ENCODE measurements at places on chromosomes 5 and 9.
A peak's percentile ranks its signal among the peaks of the same experiment; 100 is the strongest.

GRCh38 chr5:76337953-76338451 lies 65.1 kb upstream of the IQGAP2 start:
- DNase-seq = peak; percentile 43

DNA sequence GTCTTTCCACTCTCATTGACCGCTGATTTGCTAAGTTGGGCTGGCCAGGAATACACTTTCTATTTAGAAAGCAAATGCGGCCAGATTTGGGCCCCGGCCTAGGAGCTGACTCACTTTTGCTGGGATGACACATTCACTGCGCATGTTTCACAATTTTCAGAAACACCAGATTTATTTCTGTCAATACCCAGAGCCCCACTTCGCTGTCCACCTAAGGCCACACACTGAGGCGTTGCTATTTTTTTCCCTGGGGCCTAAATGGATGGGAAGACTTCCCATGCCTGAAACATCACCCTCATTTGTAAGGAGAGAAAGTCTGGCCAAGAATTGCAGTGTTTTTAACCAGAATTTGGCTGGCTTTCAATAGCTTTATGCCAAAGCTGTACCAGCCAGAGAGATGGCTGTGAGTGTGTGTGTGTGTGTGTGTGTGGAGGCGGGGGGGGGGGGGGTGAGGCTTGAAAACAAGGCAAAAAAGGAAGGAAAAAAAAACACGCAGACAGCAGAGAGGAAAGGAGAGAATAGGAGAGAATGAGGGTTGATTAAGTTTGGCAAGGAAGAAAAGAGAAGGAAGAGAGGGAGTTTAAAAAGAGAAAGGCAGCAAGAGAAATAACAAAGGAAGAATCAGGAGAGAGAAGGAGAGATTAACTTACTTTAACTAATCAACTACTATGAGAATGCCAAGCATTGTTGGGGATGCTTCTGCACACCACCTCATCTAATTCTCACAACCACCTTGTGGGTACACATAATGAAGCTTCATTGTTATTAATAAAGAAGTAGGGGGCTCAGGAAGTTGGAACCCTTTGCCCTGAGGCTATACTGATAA lies 261.4 kb upstream of the KLF4 start:
- peak; percentile 59 for DNase-seq

GRCh38 chr9:12884736-12885395 lies 110.0 kb downstream of the LURAP1L start:
- DNase-seq = no peak

DNA sequence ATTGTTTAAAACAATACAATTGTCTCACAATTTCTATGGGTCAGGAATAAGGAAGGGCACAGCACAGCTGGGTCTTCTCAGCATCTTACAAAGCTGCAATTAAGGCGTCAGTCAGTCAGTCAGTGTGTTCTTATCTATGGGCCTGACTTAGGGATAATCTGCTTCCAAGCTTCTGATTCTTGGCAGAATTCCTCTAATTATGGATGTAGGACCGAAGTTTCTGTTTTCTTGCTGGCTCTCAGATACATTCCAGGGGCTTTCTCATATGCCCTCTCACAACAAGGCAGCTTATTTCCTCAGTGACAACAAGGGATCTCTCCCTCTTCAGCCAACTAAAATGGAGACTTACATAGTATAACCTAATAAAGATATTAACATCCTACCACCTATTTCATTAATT lies 1925.3 kb upstream of the ACO1 start:
- DNase-seq = no peak

DNA sequence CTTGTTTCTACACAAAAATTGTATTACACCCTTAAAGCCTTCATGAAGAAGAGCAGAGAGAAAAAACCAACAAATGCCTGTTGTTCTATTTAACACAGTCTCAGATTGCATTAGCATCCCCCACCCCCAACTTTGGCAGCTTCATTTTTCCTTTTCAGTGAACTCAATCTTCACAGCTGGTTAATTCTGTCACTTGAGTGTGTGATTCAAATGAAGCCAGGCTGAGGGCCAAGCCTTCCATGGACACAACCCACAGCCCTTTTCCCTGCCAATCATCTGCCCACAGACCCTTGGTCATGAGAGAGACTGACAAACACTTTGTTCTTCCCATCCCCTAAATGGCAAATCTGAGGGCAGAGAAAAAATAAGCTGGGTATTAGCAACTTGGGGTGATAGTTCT lies 217.5 kb upstream of the NMUR2 start:
- DNase-seq = no peak

DNA sequence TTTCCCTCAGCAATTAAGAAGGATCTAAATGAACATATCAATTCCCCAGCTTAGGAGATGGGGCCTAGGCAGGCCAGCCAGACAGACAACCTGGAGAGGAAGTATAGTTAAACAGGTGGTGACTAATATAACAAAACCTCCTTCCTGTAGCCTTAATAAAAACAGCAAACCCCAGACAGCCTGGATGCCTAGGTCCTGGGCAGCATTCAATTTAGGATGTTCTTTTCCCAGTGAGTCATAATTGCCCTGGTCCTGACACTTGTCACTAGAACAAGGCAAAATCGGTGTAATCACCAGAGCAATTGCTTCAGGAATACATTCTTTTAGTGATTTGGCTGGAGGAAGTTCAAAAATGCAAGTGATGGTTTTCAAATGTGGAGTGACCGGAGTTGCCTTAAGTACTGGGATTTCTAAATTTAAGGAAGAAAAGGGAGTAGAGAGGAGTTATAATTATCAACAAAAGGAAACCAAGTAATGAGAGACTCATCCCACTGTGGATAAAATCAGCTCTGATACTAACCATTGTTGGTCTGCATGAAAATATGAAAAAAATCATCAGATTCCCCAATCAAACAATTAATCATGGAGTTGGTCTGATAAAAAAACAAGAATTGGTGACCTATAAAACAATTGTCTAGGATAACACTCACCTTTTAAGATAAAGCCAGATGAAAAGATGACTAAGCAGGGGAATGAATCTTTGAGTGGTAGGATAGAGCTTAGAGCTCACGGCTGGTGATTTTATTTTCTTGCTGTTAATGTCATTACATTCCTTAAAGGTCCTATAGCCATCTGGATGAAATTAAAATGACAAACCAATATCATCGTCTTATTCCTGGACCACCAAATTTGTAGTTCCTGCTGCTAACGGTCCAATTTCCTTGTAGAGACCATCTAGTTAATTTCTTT lies 39.0 kb upstream of the TARS1 start:
- no peak for DNase-seq

DNA sequence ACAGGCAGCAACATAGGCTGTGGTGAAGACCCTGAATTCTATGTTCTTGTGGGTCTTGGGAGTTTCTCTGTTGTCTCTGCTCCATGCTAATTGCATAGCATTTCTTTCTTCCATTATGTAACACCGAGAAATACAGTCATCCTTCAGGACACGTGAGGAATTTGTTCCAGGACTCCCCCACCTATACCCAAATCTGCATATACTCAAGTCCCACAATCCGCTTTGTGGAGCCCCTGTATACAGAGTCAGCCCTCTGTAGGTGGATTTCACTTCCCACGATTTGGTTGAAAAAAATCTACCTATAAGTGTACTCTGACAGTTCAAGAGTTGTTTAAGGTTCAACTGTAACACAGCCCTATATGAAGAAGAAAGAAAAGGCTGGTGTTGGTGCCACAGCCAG lies 22.1 kb downstream of the ANKRD33B start:
- no peak for DNase-seq

- no peak for DNase-seq
Observed at GRCh38 chr5:35151146-35151920, 79.0 kb downstream of the PRLR start.

- no peak for DNase-seq
Observed at GRCh38 chr5:6582507-6583048, 50.3 kb downstream of the NSUN2 start.

DNA sequence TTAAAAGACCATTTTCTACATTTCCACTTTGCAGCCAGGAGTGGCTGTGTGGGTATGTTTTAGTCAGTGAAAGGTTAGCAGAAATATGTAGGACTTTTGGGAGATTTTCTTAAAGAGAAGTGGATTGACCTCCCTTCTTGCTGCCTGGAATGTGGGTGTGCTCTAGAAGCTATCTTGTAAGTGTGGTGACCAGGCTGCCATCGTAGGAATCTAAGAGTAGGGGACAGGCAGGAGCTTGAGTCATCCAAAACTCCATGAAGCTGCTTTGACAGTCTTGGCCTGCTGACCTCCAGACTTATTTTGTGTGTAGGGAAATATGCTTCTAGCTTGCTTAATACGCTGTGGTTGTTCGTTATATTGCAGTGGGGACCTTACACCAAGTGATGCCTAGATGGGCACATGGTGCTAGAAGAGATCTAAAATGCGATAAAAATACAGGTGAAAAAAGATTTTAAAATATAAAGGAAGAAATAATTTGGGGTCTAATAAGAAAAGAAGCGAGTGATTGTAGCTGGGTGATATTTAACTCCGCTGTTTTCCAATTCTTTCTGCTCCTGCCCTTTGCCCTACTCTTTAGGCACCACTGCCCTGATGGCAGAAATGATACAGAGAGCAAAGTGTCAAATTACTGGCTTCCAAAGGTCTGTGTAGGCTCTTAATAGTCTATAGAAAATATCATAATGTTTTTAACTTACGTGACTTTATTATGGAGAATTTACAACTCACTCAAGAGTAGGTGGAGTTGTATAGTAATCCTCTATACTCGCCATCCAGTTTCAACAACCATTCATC lies 298.2 kb upstream of the ZNF608 start:
- DNase-seq = no peak

DNA sequence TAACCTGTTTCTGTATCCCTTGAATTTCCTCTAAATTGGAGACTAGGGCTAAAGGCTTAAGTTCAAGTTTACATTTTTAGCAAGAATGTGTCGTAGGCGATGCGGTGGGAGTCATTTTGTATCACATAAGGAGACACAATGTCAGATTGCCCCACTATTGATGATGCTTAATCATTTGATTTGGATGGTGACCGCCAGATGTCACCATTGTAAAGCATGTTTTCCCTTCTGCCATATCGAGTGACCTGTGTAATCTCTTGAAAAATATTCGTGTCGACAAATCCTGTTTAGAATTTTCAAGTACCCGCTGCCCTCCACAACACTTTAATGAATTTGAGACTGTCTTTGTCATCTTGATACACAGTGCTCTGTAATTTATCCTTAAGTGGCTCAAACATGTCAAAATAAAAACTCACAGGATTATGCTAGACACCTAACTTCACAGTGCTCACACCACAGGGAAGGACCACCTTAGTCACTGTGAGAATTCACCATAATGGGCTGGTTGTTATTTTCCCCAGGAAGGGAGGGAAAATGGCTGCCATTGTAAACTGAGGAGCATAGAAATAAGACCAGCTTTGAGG lies 34.5 kb upstream of the SLC46A2 start:
- no peak for DNase-seq

GRCh38 chr5:168357876-168358275 lies 66.4 kb downstream of the WWC1 start:
- no peak for DNase-seq

DNA sequence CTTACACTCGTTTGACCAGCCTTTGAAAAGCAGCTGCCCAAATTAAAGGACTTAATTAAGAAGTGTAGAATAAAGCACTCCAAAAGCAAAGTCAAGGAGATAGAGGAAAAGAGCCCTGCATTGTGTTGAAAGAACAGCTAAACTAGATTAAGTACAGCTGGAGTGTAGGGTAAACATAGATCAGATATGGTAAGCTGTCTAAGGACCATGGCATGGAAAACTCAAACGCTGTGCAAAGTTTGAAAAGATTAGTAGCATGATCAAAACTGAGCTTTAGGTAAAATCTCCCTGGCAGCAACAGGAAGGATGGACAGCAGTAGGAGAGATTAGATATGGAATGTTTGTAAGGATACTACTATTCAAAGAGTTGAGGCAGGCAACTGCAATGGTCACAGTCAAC lies 55.4 kb downstream of the BNC2 start:
- DNase-seq = no peak

GRCh38 chr9:89478821-89479668 lies 18.9 kb downstream of the SEMA4D start:
- no peak for DNase-seq

DNA sequence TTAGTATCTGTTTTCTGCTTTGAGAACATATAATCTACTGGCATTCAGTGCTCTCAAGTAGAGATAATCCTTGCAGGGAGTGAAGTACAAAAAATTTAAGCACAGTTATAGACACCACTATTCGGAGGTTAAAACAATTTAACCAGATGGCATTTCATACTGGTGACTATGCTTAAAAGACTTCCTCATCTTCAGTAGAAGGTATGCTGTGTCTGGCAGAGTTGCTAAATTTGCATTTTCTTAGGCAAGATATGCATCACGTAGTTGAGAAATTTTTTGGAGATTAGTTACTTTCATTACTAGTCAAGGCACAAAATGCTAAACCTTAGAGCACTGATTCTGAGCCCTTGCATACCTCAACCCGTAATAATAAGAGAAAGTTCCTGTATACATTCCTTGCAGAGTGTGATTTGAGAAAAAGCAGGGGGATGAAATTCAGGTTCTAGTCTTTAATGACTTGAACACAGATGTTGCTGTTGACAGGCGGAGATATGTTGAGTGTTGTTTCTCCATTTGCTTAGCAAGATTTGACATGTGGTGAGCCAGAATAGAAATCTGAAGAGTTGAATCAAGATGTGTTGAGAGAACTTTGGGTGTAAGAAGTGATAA lies 70.8 kb upstream of the STARD4 start:
- no peak for DNase-seq

- DNase-seq = no peak
Observed at GRCh38 chr5:3801967-3802366, 206.3 kb downstream of the IRX1 start.

DNA sequence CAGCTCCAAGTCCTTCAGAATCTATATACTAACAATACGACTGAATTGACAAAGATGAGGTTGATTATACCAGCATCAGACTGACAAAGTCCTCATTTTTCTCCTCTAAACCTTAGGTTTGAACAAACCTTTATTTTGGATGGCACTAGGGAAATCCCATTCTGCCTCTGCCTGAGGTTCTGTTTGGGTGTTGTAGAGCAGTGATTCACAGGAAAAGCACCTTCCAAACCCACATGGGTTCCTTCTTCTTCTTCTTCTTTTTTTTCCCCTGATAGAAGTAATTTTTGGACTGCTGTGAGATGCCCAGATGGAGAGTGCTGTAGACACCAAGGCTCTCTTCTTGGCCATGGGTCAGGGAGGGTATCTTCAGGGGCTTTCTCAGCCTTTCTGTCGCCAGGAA lies 164.9 kb upstream of the PAPPA start:
- no peak for DNase-seq

DNA sequence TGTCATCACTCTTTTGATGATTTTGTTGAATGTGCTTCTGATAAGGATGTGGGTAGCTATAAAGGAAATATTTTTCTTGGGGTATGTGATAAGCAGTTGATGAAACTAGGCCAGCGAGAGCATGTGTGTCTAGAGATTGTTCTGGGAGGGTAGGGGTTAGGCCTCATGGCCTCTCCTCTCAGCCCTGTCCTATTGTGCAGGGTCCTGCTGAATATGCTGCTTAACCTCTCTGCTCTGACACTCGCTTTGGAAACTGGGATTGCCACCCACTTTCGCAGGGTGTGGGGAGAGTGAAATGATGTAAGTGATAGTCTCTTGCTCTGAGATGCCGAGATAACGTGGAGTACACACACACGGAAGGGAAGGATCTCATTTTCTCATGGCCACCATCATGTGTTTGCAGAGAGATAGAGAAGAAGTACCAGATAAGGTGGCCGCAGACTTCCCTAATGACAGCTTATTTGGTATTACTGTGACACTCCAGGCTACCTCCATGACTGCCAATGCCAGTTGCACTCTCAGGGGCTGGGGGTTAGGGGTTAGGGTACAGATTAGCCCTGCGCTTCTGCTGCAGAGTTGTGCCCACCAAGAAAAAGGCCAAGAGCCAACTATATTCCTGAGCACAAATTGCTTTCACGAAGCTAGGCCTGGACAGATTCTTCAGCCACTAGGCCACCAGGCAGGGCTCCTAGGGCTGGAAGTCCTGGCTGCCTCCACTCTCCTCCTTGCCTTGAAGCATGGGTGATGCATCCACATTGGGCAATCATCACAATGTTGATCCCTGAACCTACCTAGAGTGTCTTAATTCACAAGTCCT lies 25.2 kb upstream of the TNFAIP8 start:
- peak; percentile 50 for DNase-seq

Data from CD4-positive, alpha-beta T cell treated with Interleukin-15 for 1 hour (primary cell).